Upper lobe of left lung (tissue), 6 donors: ENCODE measurements at places on chromosomes 5 and 9. TPM values are rescaled to one million over a fixed set of nuclear protein-coding genes. Genes with fewer than 3 reads are reported as not detected.
A peak's percentile ranks its signal among the peaks of the same experiment; 100 is the strongest.

- H3K27ac ChIP-seq: no peak overlapping the region
- no peaks in the 10 kb centered on the region for H3K36me3 ChIP-seq
- no peaks in the 10 kb centered on the region for H3K27me3 ChIP-seq
- H3K4me1 ChIP-seq: no peaks in the 10 kb centered on the region
- H3K4me3 ChIP-seq: no peak overlapping the region
- no peak for DNase-seq
Observed at GRCh38 chr9:130965680-130966079, 26.6 kb upstream of the FIBCD1 start.

DNA sequence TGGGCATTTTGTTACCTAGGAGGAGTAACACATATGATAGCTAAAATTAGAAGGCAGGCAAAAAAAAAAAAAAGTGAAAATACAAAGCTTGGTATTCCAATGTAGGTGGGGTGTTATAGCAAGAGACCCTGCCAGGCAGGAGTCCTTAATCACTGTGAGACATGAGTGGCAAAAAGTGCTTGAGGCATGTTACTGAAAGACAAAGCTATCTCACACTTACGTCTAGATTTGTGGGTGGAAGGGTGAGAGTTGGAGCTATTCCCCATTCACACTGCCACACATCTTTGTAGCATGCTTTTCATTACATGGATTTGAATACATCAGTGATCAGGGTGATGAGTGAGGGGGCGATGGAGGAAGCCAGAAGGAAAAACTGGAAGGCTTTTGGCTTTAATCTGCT lies 2.6 kb upstream of the PLPPR1 start:
- no peaks in the 10 kb centered on the region for H3K27me3 ChIP-seq
- no peak overlapping the region for H3K4me3 ChIP-seq
- no peaks in the 10 kb centered on the region for H3K36me3 ChIP-seq
- DNase-seq: no peak

GRCh38 chr5:107389130-107389774 lies 281.5 kb downstream of the EFNA5 start:
- H3K4me3 ChIP-seq: no peak overlapping the region
- no peak for DNase-seq
- H3K27me3 ChIP-seq: no peaks in the 10 kb centered on the region
- peaks cover 22% of the 10 kb centered on the region for H3K4me1 ChIP-seq
- no peaks in the 10 kb centered on the region for H3K36me3 ChIP-seq
- H3K27ac ChIP-seq: peak overlapping the region; percentile 62

DNA sequence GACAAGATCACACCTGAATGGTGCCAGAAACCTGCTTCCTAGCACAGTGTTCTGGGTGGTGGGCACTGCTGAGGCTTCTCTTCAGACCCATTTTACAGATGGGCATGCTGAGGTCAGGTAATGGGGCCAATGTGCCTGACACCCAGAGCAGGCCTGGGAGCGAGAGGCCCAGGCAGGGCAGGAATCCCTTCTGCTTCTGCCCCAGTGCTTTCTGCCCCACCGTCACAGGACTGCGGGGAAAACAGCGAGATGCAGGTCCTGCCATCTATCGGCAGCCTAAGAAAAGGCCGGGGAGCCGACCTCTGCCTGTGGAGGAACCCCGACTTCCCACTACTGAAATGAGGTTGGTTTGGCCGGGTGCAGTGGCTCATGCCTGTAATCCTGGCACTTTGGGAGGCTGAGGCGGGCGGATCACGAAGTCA lies 22.8 kb upstream of the RNU6ATAC start:
- no peak overlapping the region for H3K27ac ChIP-seq
- H3K4me1 ChIP-seq: no peaks in the 10 kb centered on the region
- H3K27me3 ChIP-seq: no peaks in the 10 kb centered on the region
- peak; percentile 18 for DNase-seq

The DBH gene
- total RNA-seq: not detected

- no peaks in the 10 kb centered on the region for H3K36me3 ChIP-seq
- no peak overlapping the region for H3K27ac ChIP-seq
- peaks cover 19% of the 10 kb centered on the region for H3K4me1 ChIP-seq
- H3K4me3 ChIP-seq: no peak overlapping the region
- no peaks in the 10 kb centered on the region for H3K27me3 ChIP-seq
Observed at GRCh38 chr9:120702075-120702474, 12.2 kb downstream of the MEGF9 start.
